ENCODE measurements at places on chromosomes 6 and 20.

GRCh38 chr6:73460056-73460455 is 1.5 kb upstream of the MTO1 start:
- DNase-seq: no peak

- DNase-seq: no peak
These were observed 98.6 kb upstream of the RIN2 start for GRCh38 chr20:19659448-19659847.

DNA sequence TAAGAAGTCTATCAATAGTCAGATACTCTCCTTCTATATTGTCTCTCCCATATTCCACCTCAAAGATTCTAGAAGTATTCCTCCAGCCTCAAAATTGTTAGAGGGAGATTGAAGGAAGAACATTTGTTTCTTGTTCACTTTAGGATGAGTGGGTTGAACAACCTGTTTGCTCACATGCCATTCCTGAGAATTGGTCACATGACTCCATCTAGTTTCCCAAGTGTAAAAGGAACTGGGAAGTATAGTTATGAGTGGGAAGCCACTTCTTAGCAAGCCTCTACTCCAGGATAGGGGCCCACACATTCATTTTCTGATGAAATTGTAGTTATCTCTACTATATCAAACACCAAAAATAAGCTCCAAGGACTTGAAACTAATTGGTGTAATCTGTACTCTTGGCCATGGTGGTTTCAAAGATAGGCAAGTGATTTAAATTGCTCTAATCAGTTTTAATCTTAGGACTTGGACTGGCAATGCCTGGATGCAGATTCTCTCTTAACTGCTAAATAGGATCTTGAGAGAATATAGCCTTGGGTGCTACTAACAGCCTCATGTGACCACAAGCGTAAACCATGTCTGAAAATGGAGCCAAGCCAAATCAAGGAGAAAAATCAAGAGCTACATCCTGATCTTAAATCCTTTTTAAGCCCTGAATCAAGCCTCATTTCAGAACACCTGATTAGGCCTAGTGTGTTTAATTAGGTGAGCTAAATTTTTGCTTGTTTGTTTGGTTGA is 758.7 kb upstream of the MAN1A1 start:
- DNase-seq: peak; percentile 67

GRCh38 chr6:122400121-122400450 is 634 bp downstream of the HSF2 start:
- DNase-seq: peak; percentile 14

- DNase-seq: no peak
These were observed 159.3 kb upstream of the SHLD1 start for GRCh38 chr20:5590899-5591298.

GRCh38 chr6:34071136-34071883 is 74.6 kb downstream of the GRM4 start:
- no peak for DNase-seq

DNA sequence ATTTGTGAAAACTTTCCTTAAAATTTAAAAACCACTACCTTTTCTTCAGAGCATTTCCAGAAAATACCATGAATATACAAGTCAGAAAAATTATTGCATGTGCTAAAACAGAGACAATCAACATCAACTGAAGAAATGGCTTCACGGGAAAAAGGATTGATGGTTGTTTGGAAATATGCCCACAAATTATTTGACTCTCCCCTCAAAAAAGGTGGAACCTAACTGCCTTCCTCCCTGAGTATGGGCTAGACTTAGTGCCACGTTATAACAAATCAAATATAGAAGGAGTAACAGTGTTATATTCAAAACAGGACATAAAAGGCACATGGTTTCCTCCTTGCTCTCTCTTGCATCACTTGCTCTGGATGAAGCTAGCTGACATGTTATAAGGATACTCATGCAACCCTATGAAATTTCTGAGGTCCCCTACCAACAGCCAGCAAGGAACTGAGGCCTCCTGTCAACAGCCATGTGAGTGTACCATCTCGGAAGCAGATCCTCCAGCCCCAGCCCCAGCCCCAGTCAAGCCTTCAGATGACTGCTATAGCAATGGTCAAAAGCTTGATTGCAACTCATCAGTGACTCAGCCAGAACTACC is 8.4 kb downstream of the BTBD9 start:
- peak; percentile 7 for DNase-seq

GRCh38 chr20:60092729-60093128 is 134.5 kb downstream of the CDH26 start:
- no peak for DNase-seq

- no peak for DNase-seq
These were observed 45.7 kb downstream of the HNF4A start for GRCh38 chr20:44400970-44401769.

GRCh38 chr6:126374372-126374771 is 34.5 kb downstream of the CENPW start:
- DNase-seq: peak; percentile 85

DNA sequence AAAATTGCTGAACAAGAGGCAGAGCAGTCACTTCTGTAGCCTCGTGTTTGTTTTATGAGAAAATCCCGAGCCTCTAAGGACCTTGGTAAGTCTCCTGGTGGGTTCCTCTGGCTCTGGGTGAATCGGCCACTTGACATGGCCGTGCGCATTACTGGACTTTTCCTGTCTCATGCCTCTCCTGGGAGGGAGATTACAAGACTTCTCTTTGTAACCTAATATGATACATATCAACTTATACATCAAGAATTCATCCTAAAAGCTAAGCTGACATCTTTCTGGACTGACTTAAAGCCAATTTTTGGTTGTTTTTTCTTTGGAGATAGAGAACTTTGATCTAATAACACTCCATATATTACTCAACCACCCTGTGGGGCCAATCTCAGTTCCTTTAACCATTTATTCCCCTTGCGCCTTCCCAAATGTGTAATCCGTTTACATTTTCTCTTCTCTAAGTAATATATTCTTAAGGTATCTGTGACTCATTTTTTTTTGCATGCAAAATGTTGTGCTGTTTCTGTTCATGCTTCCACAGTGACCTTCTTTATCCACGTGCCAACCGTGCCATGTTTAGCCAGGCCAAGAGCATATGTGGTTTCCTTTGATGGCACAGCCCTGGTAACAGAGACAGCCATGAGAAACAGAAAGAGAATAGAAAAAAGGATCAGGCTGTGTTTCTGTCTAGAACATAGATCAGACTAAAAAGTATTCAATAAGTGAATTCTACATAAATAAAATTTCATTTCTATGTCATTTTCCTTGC is 47.5 kb upstream of the JAG1 start:
- no peak for DNase-seq

- DNase-seq: no peak
These were observed 22.5 kb upstream of the GFRAL start for GRCh38 chr6:55304747-55305146.

DNA sequence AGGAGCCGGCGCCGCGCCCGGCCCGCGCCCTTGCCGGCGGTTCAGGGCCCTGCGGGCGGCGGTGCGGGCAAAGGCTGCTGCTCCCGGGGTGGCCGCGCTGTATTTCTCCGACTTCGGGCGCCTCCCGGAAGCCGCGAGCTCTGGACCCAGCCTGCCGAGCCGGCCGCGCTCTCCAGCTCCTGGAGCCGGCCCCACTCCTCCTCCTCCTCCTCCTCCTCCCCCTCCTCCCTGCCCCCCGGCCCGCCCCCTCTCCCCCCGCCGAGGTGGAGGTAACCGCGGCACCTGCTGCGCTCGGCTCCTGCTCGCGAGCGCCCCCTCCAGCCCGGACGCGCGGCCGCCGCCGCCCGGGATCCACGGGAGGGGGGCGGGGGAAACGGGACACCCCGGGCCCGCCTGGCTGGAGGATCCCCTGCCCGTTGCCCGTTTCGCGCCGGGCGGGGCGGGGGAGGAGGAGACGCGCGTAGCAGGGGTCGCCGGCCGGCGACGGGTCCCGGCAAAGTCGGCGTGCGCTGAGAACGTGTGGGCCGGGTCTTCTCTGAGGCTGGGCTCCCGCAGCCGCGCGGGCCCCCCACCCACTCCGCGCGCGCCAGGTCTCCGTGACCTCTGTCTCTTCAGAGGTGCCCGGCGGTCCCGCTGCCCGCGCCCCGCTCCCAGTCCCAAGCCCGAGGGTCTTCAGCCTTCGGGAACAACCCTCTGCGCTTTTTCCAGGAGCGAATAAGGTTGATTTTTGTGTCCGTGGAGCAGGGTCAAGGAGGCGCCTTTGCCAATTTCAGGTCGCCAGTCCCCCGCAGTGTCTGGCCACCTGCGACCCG is at the start of gene SLC22A23:
TSS of gene SLC22A23 (minus strand) at position 153 of the 812 bp plus-strand sequence. CDS start 491 bp downstream, outside the sequence.
- DNase-seq: peak; percentile 77

DNA sequence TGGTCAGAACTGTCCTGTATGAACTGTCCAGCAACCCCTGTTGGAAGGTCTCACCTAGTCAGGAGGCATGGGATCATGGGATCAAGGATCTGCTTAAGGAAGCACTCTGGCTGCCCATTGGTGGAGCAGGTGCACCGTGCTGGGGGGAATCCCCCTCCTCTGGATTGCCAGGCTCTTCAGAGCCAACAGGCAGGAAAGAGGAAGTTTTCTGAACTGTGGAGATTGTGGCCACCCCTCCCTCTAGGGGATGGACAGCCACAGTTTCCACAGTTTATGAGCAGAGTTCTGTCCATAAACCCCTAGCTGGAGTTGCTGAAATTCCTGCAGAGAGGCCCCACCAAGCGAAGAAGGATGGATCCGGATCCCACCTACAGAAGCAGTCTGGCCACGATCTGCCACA is 13.0 kb upstream of the HLA-DQB1 start:
- DNase-seq: no peak

- DNase-seq: no peak
These were observed 564.0 kb downstream of the CD109 start for GRCh38 chr6:74259981-74260380.

- DNase-seq: peak; percentile 84
These were observed 421.4 kb upstream of the ID4 start for GRCh38 chr6:19415605-19416326.

- no peak for DNase-seq
These were observed 215.5 kb upstream of the SNX9 start for GRCh38 chr6:157607317-157608109.

DNA sequence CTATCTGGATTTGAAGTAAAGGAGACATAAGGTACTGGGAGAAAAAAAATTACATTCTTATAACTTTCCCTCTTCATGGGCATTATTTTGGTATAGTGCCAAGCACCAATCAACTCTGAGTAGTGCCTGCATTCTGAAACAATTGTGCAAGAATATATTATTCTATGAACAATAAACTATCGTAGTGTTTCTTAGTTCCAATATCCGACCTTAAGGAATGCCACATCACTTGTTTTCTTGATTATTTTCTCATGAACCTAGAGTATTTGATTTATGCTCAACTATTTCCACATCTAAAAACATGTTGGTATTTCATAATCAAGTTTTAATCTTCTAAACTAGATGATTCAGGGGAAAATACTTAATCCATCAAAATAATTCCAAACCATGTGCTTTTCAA is 294.4 kb upstream of the TBX18 start:
- no peak for DNase-seq

DNA sequence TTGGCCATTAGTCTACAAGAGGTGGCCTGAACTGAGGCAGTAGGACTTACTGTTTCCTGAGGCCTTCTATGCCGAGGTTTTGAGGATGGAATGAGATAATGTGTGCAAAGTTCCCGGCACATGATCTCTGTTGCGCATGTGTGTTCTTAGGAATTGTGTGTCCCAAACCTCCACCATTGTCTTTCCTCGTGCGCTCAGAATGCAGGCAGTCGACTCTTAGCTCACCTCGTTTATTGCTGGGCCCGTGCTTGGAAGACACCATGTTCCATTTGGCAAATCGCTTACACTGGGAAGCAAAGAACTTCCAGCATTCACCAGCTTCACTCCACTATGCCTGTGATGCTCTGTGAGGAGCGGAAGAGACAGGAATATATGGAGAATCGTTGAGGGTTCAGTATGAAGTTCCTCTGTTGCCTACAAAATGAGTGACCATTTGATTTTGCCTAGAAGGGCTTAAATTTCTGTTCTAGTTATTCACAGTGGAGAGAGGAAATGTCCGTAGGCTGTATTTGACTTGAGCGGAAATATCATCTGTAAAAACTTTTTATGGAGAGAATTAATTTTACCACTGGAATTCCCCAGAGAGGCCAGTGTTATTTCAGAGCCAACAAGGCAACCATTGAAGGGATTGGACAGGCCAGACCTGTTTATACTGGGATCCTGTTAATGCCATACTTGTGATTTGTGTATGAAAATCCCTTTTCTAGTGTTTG is 75.7 kb upstream of the CLDN20 start:
- DNase-seq: peak; percentile 17

GRCh38 chr6:142482974-142483373 is 181.2 kb downstream of the ADGRG6 start:
- DNase-seq: peak; percentile 55

DNA sequence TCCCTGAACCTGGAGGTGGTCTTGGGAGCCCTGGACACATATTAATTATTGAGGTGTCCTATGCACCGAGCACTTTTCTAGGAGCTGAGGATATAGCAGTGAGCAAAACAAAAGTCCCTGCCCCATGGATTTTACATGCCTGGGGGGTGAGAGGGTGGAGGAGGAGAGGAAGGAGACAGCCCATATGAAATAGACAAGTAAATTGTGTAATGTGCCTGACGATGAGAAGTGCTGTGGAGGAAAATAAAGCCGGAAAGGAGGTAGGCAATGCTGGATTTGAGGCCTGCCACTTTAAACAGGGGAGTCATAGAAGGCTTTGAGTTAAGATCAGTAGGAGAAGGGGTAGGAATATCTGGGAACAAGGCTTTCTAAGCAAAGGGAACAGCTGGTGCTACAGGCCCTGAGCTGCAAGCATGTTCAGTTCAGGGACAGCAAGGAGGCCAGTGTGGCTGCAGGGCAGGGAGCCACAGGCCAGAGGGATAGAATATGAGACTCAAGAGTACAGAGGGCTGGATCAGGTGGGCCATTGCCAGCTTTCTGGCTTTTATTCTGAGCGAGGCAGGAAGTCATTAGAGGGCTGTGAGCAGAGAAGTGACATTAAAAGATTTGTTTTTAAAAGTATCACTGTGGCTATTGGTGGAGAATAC is 19.1 kb upstream of the MYLIP start:
- no peak for DNase-seq

- DNase-seq: no peak
These were observed 348.3 kb downstream of the DHX35 start for GRCh38 chr20:39310363-39310995.

- DNase-seq: no peak
These were observed 114.6 kb downstream of the DLL1 start for GRCh38 chr6:170176136-170176897.

DNA sequence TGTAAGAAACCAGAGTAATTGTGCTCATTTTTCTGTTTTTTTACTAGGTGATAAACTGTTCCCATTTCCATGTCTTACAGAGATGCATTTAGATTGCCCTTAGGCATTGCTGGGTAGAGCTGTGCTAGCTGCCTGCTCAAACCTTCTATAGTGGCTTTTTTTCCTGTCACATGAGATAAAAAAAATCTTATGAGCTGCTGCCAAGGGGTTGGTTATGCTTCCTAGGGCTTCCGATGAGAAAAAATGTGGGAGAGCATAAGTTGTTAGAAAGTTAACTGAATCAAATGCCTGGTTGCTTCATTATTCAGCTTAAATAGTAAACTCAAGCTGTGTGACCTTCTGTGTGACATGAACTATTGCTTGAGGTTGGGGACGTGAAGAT is 50.0 kb upstream of the NOX3 start:
- DNase-seq: no peak

- no peak for DNase-seq
These were observed 119.1 kb upstream of the AHI1 start for GRCh38 chr6:135616655-135617054.

GRCh38 chr6:24757611-24758010 is 17.1 kb upstream of the GMNN start:
- no peak for DNase-seq

Measured in epithelial cell of esophagus (primary cell).